ENCODE measurements at places on chromosomes 2 and 18.

DNA sequence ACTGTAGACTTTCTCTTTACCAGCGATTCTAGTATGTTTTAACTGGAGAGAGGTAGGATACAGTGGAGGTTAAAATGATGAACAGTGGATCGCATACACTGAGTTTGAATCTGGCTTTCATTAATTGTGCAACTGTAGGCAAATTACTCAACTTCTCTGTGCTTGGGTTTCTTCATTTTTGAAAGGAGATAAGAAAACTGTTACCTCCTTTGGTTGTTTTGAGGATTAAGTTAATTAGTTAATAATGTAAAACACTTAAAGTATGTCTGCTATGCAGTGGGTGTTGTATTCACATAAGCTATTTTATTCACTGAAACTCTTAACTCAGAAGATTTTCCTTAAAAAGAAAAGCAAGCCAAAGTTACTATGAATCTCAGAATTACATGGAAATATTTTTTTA is 111.8 kb upstream of the CYP20A1 start:
- DNase-seq = peak; percentile 56

GRCh38 chr2:162967147-162967546 is 128.6 kb upstream of the KCNH7 start:
- no peak for DNase-seq

DNA sequence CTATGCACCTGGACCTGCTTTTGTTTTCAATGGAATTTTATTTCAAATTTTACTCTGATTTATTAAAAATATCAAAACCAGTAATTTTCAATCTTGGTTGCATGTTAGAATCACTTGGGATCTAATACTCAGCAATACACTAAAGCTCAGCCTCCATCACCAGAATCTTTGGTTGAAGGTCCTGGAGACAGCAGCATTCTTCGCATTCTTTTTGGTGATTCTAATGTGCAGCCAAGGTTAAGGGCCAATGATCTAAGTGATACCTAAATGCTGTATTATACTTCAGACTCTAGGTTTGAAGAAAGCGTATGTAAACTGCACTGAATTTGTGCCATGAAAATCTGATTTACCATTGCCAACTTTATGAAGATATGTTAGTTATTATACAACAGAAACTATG is 493.1 kb downstream of the XIRP2 start:
- DNase-seq = no peak

DNA sequence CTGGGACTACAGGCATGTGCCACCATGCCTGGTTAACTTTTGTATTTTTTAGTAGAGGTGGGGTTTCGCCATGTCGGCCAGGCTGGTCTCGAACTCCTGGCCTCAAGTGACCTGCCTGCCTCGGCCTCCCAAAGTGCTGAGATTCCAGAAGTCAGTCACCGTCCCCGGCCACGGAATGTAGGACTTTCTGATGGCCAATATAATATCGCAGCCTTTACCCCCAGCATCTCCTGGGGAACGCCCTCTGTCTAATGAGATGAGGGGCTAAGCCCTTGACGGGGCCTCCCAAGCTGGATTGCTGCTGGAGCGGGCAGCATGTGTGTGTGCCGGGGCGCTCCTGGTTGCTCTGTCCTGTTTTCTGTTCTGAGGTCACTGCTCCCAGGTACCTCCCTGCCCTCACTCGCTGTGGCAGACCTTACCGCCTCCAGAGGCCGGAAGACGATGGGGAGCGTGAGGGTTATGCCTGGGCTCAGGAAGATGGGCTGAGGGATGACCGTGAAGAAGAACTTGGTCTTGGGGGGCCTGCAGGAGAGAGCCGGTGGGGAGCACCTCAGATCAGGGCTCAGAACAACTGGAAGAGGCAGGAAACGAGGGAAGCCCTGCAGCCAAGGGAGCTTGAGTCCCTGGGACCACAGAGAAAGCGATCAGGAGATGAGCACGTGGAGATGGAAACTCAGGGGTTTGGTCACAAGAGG is 9.1 kb downstream of the CFAP65 start:
- no peak for DNase-seq

GRCh38 chr18:5444847-5445246 is 99.0 kb downstream of the EPB41L3 start:
- DNase-seq = no peak

DNA sequence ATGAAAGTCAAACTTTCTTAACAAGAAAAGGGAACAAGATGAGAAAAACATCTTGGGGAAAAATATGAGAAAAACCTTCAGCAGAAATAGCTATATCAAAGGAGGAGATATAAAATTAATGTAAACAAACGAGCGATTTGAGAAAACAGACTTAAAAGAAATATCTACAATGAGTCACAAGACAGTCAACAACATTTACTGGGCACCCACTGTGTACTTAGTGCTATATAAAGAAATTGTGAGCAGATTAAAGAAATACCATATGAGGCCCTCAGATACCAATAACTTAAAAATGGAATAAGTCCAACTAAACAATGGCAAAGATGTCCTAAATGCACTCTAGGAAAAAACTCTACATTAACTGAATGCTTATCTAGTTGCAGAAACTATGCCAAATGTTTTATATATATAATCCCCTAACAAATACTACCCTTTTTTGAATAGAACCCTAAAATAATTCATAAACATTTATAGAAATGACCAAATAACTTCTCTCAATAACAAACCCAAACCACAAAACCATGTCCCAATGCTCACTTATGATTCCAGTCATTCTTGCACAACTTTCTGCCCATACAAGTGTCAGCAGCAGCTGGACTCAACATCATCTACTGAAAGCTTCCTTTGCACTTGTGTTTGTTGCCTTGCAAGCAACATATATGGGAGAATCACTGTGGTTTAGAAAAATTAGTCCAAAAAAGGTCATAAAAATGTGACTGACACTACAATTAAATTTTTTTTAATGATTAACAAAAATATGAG is 83.5 kb downstream of the COBLL1 start:
- peak; percentile 91 for DNase-seq

- DNase-seq = peak; percentile 81
Measured at GRCh38 chr2:176122052-176122682, 352 bp upstream of the HOXD9 start.

DNA sequence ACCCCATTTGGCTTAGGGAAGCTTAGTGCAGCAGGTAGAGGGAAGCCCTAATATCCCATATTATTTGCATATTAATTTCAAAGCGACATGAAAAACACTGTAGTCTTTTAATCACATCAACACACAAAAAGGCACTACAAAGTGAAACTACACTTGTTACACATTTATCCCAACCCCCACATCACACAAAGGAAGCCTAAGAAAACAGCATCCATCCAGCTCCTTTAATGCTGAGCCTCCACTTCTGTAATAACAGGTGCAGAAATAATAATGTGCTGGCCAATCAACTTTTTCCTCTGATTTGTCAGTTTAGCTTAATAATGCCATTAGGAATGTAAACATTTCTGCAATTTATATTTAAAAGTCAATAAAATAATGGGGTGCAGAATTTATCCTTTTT is 274.0 kb downstream of the TCF4 start:
- no peak for DNase-seq

DNA sequence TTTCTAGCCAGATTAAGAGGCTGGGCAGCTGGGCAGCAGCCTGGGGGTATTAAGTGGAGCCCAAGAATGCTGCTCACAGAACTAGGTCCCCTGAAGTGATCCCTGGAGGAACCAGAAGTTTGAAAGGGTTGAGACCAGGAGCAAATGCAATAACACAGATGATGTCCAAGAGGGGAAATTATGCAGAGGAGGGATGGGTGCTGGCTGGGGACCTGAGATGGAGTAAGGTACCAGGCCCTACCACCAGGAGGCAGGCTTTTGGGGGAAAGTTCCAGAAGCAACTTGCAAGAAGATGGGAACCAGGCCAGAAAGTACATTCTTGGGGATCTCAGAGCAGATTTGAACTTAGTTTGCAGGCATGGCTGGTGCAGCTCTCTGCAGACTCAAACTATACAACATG is 175.1 kb downstream of the NCK2 start:
- DNase-seq = peak; percentile 47

GRCh38 chr2:217954971-217955740 is 47.6 kb downstream of the TNS1 start:
- DNase-seq = no peak

- DNase-seq = peak; percentile 55
Measured at GRCh38 chr2:163345795-163346573, 389.8 kb downstream of the FIGN start.

DNA sequence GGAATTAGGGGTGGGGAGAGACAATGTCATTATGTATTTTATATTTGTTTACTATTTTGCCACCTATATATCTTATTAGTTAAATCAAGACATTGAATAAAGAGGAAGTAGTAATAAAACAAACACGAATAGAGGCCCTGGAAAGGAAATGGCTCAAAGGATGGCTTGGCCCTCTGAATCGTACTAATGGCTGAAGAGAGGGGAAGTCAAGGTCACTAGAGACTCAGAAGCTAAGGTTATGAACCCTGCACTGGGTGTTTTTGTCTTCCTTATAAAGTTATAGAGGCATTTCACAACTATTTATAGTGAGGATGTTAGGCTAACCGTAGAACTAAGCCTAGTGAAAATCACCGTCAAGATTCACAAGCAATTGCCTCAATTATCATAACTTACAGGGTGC is 685.9 kb downstream of the ARHGAP15 start:
- no peak for DNase-seq

DNA sequence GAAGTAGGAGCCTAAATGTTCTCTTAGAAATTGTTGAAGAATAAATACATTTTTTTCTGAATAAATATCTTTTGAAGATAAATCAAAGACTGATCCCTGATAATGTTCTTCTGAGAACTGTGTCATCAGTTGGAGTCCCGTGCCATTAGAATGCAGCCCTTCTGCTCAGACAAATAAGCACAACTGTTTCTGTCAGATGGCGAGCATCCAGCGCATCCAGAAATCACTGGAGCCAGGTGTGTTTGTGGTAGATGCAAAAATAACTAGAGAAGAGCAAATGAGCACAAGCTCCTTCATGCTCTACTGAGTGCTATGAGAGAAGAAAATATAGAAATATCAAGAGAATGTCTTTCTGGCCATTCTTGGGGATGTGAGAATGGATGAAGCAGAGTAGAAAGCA is 573.7 kb downstream of the THSD7B start:
- DNase-seq = no peak

DNA sequence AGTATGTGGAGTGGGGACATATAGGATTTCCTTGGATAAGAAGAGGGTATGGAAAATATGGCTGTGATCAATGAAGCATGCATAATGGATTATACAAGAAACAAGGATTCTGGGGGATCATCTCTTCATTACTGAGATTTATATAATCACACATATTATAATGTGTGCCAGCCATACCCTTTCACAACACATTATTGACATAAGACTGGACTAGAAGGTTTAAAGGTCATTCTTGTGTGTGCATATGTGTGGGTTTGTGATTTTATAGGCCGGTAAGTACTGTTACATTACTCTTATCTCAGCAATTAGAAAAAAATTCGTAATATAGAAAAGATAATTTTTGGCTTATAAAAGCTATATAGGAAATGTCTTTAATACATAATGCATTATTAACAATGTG is 62.2 kb upstream of the DCC start:
- DNase-seq = no peak

DNA sequence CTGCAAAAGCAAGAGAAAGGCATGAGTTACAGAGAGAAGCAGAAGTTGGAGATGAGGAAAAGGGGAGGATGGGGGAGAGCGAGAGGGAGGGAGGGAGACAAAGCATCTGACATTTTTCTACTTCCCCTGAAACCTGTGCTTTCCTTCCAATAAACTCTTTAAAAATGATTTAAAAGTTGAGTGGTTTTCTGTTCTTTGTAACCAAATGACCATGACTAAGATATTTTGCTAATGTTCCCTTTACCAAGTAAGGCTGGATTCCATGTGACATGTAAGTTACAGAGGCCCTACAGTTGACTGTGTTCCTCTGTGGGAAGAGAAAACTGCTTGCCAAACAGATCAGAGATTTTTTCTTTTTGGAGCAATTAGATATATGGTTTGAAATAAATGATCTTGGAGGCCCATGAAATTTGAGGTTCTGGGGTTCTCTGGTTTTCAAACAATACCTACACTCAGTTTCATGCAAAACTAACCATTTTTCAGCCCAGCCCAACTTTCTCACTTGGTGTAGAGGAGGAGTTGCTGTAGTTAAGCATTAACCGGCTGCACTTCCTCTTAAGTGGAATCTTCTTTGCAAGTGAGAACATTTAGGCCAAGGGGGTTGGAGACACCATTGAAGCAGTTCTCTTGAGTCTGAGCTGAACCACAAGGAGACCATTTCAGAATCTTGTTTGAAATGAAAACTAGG is 34.5 kb downstream of the INSIG2 start:
- DNase-seq = peak; percentile 19

GRCh38 chr2:43326101-43326825 is 99.9 kb upstream of the ZFP36L2 start:
- no peak for DNase-seq

DNA sequence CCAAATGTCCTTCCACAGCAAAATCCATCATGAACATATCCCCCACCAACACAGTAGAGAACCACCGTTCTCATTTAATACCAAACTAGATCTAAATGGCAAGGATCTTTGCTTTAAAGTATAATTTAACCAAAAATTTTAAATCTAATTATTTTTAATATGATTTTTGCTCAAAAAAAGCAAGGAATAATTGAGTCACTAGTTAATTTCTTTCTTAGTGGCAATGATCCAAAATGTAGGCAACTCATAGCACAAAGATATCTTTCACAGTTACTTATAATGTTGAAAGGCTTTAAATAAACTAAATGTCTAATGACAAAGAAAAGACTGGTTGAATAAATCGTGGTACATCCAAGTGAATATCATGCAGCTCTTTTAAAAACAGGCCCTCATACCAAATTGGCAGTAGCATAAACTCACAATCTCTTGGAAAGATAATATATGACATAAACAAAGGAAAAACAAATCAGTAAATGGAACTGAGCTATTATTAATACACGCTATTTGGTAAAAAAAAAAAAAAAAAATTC is 20.3 kb downstream of the PTPN2 start:
- DNase-seq = no peak

- DNase-seq = no peak
Measured at GRCh38 chr2:154911729-154912128, 213.2 kb downstream of the KCNJ3 start.

DNA sequence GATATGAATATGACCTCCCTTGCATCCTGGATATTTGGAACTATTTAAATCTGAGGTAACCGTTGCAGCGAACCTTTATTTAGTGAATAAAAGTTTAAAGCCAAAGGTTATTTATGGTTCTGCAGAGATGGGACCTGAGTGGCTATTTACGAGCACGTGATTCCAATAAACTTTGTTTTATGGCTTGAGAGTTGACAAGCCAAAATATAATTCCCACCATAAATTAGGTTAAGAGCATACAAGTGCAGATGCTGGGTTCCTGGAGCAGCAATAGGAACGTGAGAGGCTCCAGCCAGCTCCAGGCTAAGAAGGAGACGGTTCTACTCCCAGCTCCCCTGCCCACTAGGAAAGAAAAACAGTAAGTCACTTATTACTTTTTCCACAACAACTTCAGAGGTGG is 5.2 kb upstream of the HOXD4 start:
- DNase-seq = peak; percentile 42
